ENCODE measurements at places on chromosomes 11 and 22.

GRCh38 chr22:50270666-50271394 lies 650 bp upstream of the MAPK11 start:
- H3K27ac ChIP-seq, result no peak overlapping the region
- H3K27me3 ChIP-seq, result peaks cover 5% of the 10 kb centered on the region
- H3K4me1 ChIP-seq, result peaks cover 10% of the 10 kb centered on the region
- H3K36me3 ChIP-seq, result no peaks in the 10 kb centered on the region

DNA sequence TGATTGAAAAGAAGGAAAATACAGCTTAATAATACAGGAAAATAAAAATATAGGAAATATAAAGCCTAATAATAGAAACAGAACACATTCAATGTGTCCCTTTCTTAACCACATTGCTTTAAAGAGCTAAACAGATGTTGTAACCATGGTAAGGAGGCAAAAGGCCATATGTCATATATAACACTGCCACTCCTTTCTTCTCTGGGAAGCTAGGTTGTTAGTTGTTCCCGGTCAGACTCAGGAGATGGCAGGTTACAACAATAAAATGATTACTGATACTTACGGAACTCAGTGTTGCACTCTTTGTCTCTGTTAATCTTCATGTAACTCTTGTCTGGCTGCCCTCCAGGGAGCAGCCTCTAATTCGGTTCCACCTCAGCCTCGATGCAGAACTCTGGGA lies 134.7 kb upstream of the PGR start:
- no peak overlapping the region for H3K4me3 ChIP-seq
- no peak for DNase-seq
- H3K27ac ChIP-seq, result no peak overlapping the region
- no peaks in the 10 kb centered on the region for H3K36me3 ChIP-seq
- H3K4me1 ChIP-seq, result no peaks in the 10 kb centered on the region
- no peaks in the 10 kb centered on the region for H3K27me3 ChIP-seq

GRCh38 chr11:41497974-41498373 lies 38.5 kb upstream of the LRRC4C start:
- no peaks in the 10 kb centered on the region for H3K36me3 ChIP-seq
- no peak overlapping the region for H3K4me3 ChIP-seq
- H3K27me3 ChIP-seq, result no peaks in the 10 kb centered on the region
- no peaks in the 10 kb centered on the region for H3K4me1 ChIP-seq
- no peak overlapping the region for H3K27ac ChIP-seq
- no peak for DNase-seq

DNA sequence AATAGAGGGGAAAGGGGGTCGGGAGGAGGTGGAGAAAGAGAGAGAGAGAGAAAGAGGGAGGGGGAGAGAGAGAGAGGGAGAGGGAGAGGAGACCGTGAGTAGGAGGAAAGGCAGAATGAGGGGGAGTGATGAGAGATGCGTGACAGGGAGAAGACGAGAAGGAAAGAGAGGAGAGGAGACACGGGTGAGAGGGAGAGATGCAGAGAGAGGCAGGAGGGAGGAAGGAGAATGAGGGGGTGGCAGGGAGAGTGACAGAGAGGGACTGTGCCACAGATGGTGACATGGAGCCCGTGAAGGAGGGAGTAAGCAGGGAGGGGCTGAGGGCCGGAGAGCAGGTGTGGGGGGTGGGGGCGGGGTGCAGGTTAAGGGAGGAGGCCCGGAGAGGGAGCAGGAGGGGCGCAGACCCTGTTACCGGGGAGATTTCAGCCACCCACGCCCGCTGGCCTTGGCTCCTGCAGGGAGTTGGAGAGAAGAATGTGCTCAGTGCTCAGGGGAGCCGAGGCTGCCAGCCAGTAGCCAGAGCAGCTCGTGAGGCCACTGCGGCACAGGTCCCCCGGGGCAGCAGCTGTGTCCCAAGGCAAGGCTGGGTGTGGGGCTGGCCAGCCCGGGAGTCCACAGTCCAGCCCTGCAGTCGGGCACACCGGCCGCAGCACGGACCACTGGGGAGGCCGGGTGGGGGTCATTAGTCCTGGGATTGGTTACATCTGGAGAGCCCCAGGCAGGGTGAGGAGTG lies at the start of gene SSTR3:
TSS of gene SSTR3 (minus strand) at position 304 of the 733 bp plus-strand sequence. CDS start 4,674 bp downstream, outside the sequence.
- H3K4me1 ChIP-seq, result peaks cover 29% of the 10 kb centered on the region
- no peak for DNase-seq
- no peak within 1 kb of the TSS for H3K27ac ChIP-seq

DNA sequence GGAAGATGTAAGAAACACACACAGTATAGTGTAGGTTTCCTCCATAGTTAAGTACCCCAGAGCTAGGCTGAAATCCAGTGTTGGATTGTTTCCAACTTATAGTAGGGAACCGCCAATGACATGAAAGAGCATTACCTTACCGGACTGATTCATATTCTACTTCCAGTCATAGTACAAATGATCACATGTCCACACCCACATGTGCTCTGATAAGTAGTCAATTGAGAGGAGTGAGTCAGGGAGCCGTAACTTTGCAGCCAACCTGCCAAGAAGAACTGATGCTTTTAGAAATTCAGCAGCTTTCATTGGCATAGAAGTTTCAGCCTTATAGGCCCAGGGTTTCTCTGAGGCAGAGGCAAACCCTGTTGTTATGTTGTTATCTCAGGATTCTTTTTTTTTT lies 240.6 kb downstream of the ETS1 start:
- no peaks in the 10 kb centered on the region for H3K27me3 ChIP-seq
- no peak for DNase-seq
- H3K27ac ChIP-seq, result no peak overlapping the region
- H3K4me1 ChIP-seq, result peaks cover 88% of the 10 kb centered on the region
- no peak overlapping the region for H3K4me3 ChIP-seq

GRCh38 chr11:88418508-88418907 lies 81.0 kb upstream of the CTSC start:
- no peaks in the 10 kb centered on the region for H3K27me3 ChIP-seq
- no peaks in the 10 kb centered on the region for H3K36me3 ChIP-seq
- H3K4me3 ChIP-seq, result no peak overlapping the region

DNA sequence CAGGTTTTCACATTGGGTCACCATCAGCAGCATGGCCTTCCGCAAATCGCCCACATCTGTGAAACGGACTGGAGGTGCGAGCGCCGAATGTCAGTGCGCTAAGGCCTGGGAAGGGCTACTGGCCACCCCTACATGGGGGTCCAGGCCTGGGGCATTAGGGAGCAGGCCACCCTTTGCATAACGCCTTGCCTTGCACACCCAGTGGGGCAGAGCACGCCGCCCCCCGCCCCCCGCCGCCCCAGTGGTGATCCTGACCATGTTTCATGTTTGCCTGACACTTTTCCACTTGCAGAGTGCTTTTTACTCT lies 2.6 kb downstream of the GRK2 start:
- peaks cover 50% of the 10 kb centered on the region for H3K36me3 ChIP-seq
- H3K4me3 ChIP-seq, result peak overlapping the region; percentile 95
- H3K4me1 ChIP-seq, result peaks cover 86% of the 10 kb centered on the region
- no peaks in the 10 kb centered on the region for H3K27me3 ChIP-seq

DNA sequence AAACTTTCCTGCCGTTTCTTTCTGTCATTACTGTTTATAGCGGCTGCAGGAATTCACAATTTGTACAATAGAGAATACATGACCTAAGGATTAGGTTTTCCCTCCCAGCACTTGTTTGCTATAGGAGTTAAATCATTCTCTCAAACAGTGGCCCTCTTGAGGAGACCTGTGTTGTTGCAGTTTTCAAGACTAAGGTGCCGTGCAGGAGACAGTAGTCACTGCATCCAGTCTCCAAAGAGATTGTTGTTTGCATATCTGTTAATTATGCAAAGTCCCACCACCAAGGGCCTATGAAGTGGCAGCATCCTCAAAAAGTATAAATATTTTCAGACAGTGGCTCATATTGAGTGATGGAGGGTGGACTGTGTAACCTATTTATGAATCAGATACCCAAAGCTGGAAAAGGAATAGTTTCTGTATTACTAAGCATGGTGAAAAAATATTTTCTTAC lies 2.3 kb downstream of the PRSS23 start:
- peaks cover 49% of the 10 kb centered on the region for H3K27me3 ChIP-seq
- H3K4me3 ChIP-seq, result peak overlapping the region; percentile 10
- H3K36me3 ChIP-seq, result no peaks in the 10 kb centered on the region
- peaks cover 60% of the 10 kb centered on the region for H3K4me1 ChIP-seq
- DNase-seq, result no peak
- H3K27ac ChIP-seq, result peak overlapping the region; percentile 40

- H3K36me3 ChIP-seq, result peaks cover 13% of the 10 kb centered on the region
- no peak for DNase-seq
- no peak overlapping the region for H3K4me3 ChIP-seq
These were observed 13.7 kb upstream of the ST3GAL4 start for GRCh38 chr11:126341760-126342161.

DNA sequence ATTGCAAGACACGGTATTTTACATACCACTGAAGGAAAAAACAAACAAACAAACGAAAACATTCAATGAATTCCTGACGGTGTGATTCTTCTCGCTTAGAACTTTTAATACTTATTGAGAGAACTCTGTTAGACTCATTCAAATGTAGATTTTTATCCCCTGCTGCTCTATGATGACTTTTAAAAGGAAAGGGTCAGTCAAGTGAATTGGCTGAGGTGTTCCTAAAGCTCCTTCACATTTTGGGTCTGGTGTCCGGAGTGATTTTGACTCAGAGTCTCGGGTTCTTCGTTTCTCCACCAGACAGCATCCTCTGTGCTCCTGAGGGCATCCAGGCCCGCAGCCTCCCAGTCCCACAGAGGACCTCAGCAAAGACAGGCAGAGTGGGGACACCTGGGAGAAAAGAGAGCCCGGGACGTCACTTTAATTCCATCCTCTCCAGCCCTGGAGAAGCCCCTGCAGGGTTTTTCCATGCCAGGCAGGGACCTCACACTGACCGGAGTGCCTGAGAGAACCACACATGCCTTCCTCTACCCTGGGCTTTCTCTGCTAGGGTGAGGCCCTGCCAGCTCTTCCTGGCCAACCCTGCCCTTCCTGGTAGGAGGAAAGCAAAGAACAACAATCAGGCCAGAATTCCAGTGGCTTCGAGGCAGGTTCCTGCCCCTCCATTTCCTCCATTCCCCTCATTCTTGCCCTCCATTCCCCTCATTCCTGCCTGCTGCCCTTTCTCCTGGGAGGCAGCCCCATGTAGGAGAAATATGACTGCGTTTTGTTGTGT lies 1.4 kb upstream of the CSF2RB start:
- H3K27ac ChIP-seq, result no peak overlapping the region
- no peaks in the 10 kb centered on the region for H3K4me1 ChIP-seq
- no peak overlapping the region for H3K4me3 ChIP-seq
- peaks cover 13% of the 10 kb centered on the region for H3K27me3 ChIP-seq

GRCh38 chr22:27832606-27833005 lies 31.1 kb upstream of the MN1 start:
- no peaks in the 10 kb centered on the region for H3K27me3 ChIP-seq
- H3K27ac ChIP-seq, result no peak overlapping the region
- no peak for DNase-seq
- H3K36me3 ChIP-seq, result no peaks in the 10 kb centered on the region

GRCh38 chr22:44242946-44243724 lies 62.4 kb downstream of the PARVG start:
- H3K4me3 ChIP-seq, result no peak overlapping the region
- no peak overlapping the region for H3K27ac ChIP-seq
- H3K36me3 ChIP-seq, result no peaks in the 10 kb centered on the region
- peaks cover 20% of the 10 kb centered on the region for H3K27me3 ChIP-seq
- H3K4me1 ChIP-seq, result no peaks in the 10 kb centered on the region

- no peaks in the 10 kb centered on the region for H3K27me3 ChIP-seq
- H3K27ac ChIP-seq, result peak overlapping the region; percentile 83
- no peak for DNase-seq
- peaks cover 46% of the 10 kb centered on the region for H3K4me1 ChIP-seq
- no peak overlapping the region for H3K4me3 ChIP-seq
These were observed 15.0 kb upstream of the SLC39A13 start for GRCh38 chr11:47393163-47394049.

- no peak overlapping the region for H3K4me3 ChIP-seq
- H3K36me3 ChIP-seq, result no peaks in the 10 kb centered on the region
- no peak for DNase-seq
- H3K27me3 ChIP-seq, result no peaks in the 10 kb centered on the region
These were observed 10.1 kb downstream of the SIDT2 start for GRCh38 chr11:117188620-117189081.
